Left lung (tissue), 14 donors: ENCODE measurements at places on chromosomes 16 and 17. TPM values are rescaled to one million over a fixed set of nuclear protein-coding genes. Genes with fewer than 3 reads are reported as not detected.

Gene KIF22
- 57.9 TPM for polyA plus RNA-seq

Gene RCVRN
- polyA plus RNA-seq = 0.17 TPM

Gene HP
- polyA plus RNA-seq = 1.8 TPM

Gene FAM20A
- polyA plus RNA-seq = 5.1 TPM

Gene RASL10B
- polyA plus RNA-seq = 3.1 TPM

Gene KRTAP9-8
- not detected for polyA plus RNA-seq

Gene METTL9
- polyA plus RNA-seq = 167 TPM

Gene IGSF6
- polyA plus RNA-seq = 7.2 TPM

Gene DLX4
- polyA plus RNA-seq = 2.2 TPM

Gene TEKT1
- 6.6 TPM for polyA plus RNA-seq

Gene DYNLRB2
- 9.6 TPM for polyA plus RNA-seq

Gene KRT36
- polyA plus RNA-seq = not detected

Gene KRTAP4-6
- not detected for polyA plus RNA-seq

Gene BCAR1
- polyA plus RNA-seq = 48.2 TPM

Gene KRTAP4-12
- not detected for polyA plus RNA-seq

Gene RHBDL1
- 0.70 TPM for polyA plus RNA-seq

Gene KPNA2
- 151 TPM for polyA plus RNA-seq

Gene SCARF1
- polyA plus RNA-seq = 18.6 TPM

Gene GRAP
- polyA plus RNA-seq = 15.7 TPM

Gene HAS3
- 160 TPM for polyA plus RNA-seq
